ENCODE measurements at places on chromosomes 11 and 22.

DNA sequence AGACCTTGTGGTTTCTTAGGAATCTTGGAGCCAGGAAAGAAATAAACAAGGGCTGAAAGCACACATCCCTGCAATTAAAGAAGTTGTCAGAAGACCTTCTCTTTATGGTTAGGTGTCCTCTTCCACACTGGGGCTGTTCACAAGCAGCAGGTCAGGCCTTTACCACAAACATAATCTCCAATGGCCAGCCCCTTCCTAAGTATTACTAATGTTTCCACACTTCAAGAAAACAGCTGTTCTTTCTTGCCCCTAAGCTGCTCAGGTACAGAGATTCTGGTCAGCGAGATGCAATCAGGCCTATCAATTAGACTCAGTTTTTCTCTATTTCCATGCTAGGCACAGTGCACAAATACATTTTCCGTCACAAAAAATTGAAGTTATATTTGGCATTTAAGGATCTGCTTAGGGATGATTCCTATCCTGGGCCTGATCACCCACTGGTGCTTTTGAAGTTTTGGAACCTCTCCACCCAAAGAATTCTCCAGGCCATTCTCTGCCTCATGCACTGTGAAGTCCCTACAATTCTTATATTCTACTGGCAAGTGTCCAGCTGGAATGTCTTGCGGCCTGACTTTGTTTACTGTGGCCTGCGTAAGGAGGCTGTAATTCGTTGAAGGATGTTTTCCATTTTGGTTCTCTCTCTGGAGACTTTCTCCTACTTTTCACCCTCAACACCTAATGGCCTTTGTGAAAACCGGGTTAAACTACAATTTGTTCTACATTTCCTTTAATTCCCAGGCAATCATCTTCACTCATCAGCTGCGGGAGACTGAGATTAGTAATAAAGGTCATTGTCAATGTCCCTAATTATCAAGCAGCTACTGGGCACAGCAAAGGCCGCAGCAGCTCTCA lies 5.1 kb downstream of the PRAME start:
- DNase-seq = no peak

DNA sequence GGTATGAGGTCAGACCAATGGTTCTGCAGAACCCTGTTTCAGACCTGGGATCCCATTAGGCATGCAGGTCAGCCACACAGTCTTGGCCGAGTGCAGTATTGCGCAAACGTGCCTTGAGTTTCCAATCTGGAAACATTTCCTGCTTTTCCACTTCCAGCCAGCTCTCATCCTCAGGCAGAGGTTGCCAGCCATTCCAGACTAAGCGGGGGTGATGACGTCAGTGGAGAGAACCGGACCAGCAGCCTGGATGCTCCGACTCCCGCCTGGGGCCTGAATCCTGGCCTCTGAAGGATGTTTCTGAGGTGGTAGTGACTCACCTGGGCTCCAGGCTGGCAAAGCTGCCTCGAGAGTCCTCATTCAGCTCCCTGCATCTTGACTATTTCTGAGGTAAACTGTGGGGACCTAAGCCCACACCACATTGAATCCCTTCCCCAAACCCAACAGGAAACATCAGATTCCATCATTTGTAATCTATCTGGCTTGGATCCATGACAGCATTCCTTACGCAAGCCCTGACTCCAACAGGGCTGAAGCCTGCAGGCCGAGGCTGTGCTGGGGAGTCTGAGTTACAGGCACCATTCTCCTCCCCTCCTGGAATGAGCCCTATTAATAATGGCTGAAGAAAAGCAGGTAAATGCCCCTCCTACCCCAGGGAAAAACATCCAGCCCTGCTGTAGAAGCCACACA lies 83.0 kb downstream of the ABTB2 start:
- DNase-seq = no peak

- DNase-seq = no peak
Measured at GRCh38 chr22:17336061-17336460, 33.2 kb upstream of the CECR2 start.

- DNase-seq = no peak
Measured at GRCh38 chr22:49396817-49397216, 430.9 kb downstream of the BRD1 start.

GRCh38 chr11:73961321-73961720 lies 10.5 kb downstream of the DNAJB13 start:
- no peak for DNase-seq

GRCh38 chr11:95358511-95359340 lies 127.7 kb upstream of the SESN3 start:
- no peak for DNase-seq

DNA sequence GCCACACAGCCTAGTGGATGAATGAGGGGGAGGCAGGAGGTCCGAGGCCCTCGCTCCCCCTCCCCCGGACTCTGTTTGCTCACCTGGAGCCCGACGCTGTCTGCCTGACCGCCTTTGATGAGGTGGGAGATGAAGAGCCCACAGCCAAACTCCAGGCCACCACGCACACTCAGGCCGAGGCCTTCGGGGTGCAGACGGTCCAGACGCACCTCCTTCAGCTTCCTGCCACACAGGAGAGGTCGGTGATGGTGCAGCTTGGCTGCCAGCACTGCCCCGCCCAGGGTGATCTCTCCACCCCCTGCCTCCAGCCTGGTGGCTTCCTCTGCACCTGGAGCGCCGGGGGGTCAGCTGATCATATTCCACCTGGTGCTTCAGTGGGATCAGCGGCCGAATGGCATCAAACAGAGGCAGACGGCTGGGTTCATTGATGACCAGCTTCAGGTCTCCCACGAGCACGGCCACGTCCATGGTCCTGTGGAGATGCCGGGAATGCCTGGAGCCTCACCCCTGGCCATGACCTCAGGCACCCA lies 13.1 kb downstream of the USH1C start:
- no peak for DNase-seq

DNA sequence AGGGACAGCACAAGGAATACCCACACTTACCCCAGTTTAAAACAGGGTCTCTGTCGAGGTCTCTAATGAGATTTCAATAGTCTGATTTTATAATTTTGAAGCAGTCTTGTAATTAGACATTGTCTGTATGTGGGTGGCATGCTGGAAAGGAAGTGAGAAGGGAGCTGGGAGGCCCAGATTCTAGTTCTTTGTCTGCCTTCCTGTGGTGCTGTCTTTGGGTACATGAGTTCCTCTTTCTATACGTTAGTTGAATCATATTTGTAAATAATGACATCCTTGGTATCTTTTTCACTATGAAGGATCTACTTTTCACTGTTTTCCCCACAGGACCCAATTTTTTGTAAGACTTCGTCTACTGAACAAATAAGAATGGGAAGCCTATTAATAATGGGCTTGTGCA lies 42.0 kb upstream of the TENM4 start:
- no peak for DNase-seq

DNA sequence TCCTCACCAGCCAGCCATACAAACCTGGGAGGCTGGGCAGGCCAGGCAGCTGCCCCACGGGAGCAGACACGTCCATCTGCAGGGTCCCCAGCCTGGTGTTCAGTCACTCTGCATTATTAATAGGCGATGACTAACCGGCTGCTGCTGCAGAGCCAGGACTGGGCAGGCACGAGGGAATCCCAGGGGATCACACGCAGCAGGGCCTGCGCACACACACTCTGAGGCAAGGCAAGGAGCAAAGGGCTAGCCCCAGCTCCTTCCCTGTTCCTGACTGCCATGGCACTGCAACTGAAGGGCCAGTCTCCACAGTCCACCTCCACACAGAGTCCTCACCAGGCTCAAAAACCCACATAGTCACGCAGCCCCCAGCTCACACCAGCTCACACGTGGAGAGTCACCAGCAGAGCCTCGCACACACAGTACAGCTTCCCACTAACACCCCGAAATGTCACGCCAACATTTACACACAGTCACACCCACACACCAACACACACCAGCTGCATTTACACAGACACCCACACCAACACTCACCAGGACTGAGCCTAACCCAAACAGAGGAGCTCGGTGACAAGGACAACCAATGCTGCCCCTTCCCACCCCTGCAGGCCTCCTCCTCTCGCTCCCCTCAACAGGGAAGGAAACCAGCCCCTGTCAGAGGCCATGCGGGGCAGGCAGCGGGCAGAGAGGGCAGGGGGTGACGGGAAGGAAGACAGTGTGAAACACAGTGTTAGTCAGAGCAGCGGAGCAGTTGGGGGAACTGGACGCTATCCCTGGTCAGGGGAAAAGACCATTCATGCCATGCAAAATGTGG lies 47.3 kb downstream of the NRXN2 start:
- DNase-seq = no peak

DNA sequence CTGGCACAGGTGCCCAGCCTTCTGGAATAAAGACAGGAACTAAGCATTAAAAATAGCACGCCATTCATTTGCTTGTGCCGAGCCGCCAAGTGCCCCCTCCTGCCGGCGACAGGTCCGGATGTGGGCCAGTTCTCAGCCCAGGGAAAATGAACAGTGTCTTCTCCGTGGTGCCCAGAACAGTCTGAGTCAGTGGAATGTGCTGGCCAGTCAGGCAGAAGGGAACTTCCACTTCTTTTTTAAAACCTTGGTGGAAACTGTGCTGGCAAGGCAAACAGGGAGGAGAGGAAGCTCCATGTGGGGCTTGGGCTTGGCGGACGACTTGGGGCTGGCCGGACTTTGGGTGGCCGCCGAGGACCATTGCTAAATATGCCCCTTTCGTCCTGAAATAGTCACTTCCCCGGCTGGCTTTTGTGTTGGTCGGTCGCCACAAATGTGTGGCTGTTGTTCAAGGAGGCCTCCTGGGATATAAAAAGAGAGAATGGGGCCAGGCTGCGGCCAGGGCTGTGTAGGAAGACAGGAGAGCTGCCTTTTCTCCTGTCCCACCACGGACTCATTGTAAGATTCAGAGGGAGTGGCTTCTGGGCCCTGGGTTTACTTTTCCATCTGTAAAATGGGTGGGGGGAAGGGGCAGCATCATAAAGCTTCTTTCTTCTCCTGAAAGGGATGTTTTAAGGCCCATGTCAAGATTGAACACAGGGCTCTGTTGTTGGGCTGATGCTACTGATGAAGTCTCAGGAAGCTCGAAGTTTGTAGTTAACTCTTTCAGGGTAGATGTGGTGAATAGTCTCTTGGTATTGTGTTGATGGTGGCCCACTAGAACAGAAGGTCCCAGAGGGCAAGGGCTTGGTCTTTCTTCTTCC lies 101.0 kb downstream of the PTPRJ start:
- DNase-seq = no peak

- no peak for DNase-seq
Measured at GRCh38 chr11:2775626-2776350, 76.0 kb upstream of the KCNQ1OT1 start.

- DNase-seq = no peak
Measured at GRCh38 chr11:28625532-28625931, 517.3 kb downstream of the METTL15 start.

GRCh38 chr11:24181395-24182047 lies 315.3 kb upstream of the LUZP2 start:
- no peak for DNase-seq

GRCh38 chr11:43685440-43685839 lies 4.9 kb downstream of the HSD17B12 start:
- no peak for DNase-seq

DNA sequence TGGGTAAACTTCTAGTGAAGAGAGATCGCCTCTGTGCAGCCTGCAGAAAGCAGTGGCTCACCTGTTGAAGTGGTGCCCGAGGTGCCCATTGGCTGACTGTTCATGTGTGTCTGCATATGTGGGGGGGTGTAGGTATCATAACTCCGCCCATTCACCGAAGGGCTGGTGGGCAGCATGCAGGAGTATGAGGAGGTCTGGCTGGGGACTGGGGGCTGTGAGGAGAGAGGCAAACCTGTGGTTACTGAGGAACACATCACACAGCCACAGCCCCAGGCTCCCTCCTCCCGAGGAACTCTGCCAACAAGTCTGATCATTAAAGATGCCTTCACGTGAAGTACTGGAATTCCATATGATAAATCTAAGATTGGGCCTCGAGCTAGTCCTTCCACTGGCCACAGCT lies 20.5 kb downstream of the PAX6 start:
- DNase-seq = no peak

GRCh38 chr11:33855500-33855899 lies 36.4 kb downstream of the LMO2 start:
- DNase-seq = no peak

DNA sequence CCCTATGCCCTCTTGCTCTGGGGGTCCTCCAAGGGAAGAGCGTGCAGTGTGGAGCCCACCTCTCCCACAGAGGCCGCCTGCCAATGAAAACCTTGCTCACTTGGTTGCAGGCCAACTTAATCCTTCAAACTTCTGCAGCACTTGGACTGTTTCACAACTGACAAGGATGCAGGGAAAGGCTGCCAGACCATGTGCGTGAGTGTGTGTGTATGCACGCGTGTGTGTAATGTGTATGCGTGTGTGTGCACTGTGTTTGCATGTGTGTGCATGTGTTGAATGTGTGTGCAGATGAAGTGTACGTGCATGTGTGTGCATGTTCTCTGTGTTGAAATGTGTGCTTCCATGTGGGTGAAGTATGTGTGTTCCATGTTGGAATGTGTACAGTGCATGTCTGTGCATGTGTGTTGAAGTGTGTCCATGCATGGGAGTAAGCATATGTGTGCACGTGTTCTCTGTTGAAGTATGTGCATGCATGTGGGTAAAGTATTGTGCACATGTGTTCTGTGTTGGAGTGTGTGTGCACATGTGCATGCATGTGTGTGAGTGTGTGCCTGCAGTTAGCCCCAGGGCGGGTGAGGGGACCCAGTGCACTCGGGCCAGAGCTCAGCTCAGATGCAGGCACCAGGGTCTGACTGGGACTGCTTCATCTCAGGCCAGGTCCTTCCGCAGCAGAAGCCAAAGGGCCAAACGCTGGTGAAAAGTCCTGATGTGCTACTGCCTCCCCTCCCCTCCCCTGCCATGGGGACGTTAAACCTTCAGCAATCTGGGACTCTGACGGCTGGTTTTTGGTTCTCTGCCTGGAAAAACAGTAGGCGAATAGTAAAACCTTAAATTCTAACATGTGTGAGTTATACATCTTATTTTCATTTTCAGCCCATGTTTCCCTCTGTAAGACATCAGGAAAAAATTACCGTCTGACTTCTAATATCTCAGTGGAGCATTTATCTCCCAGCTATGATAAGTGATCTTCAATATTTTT lies 72.0 kb downstream of the FLI1 start:
- DNase-seq = no peak

DNA sequence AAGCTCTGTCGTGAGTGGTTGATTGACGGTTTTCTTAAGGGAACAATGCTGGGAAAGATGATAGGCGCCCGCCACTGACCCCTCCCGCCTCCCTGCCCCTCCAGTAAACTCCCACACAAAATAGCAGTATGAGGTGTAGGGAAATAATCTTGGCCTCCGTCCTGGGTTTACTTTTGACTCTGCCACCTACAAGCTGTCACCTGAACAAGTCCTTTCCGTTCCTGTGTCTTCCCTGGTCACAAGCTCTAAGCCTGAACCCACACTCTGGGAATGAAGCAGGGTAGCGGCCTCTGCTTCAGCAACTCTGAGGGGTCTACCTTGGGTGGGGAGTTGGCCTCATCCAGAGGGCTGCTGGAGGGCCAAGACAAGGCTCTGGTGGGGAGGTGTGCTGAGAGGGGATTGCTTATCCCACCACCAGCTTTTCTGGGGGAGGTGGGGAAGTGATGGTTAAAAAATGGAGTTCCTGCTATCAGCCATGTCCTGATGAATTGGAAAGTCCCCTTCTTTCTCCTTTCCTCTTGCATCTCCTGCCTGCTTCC lies 87.8 kb downstream of the CEP164 start:
- no peak for DNase-seq
